A549 (cell line): ENCODE measurements at places on chromosomes 13 and 19.

- DNase-seq = no peak
Observed at GRCh38 chr13:59178344-59178743, 985.4 kb downstream of the DIAPH3 start.

- DNase-seq = no peak
Observed at GRCh38 chr13:23506807-23507291, 63.4 kb upstream of the TNFRSF19 start.

DNA sequence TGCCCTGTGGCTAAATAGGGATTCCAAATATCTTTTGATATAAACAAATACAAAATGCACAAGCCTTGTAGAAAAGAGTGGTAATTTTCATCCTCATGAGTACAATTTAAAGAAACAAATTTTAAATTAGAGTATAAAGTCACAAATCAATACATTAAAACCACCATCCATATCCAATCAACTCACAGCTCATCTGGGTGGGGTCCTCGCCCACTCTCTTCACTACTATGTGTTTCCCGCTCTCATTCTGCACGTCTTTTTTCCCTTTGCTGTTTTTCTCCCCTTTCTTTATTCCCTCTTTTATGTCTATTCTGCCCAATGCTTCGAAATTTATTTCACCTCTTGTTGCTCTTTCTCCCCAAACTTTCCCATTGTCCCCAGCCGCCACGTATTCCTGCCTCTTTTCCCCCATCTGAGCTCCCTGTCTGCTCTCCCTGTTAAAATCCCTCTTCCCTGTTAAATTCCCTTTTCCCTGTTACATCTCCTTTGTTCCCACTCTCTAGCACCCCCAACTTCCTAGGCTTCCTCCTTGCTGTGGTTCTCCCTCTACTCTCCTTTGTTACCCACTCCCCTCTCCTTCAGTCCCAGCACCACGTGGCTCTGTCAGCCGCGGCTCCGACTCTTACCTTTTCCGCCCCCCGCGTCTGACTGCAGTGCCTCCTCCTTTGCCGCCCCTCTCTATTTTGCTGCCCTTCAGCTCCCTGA, 1.3 kb downstream of the ZNF616 start:
- no peak for DNase-seq

GRCh38 chr13:71853725-71854124, 13.3 kb downstream of the DACH1 start:
- DNase-seq = no peak

- DNase-seq = no peak
Observed at GRCh38 chr13:107234319-107235073, 666.6 kb upstream of the ARGLU1 start.

GRCh38 chr19:55460670-55461258, 678 bp downstream of the ISOC2 start:
- peak; percentile 64 for DNase-seq

GRCh38 chr19:45581576-45581975, 3.0 kb downstream of the OPA3 start:
- DNase-seq = peak; percentile 66

DNA sequence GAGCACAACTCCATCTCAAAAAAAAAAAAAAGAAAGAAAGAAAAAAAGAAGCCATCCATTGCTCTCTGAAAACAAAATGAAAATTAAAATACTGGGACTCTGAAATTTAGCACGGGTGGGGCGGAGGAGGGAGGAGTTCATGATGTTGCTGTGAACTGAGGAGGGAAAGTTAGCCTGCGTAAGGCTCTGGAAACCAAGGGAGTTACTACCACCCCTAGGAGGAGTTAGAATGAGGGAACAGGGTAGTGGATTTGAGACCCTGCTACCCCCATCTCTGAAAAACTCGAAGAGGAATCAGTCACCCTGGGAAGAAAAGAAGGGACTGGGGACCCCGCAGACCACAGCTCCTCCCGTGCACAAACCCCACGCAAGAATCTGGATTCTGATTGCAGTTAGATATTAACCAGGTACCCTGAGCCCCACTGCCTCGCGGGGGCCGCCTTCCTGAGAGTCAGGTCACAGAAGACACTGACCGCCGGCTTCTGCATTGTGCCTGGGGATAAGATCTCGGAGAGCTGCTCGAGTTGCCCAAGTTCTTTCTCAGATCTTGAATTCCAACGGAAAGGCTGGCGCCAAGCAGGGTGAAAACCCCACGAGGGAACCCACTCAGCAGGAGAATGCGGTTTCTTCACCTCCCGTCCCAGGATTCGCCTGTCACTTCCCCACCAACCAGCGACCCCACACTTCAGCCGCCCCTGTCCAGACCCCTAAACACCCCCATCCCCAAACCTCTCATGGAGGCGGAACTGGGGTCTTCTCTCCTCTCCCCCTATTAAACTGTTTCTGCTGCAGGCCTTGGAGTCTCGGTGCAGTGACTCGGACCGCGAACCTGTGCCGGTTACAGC, 870 bp downstream of the ZNF442 start:
- DNase-seq = no peak

GRCh38 chr13:30148171-30148754, 159.1 kb downstream of the KATNAL1 start:
- DNase-seq = no peak

DNA sequence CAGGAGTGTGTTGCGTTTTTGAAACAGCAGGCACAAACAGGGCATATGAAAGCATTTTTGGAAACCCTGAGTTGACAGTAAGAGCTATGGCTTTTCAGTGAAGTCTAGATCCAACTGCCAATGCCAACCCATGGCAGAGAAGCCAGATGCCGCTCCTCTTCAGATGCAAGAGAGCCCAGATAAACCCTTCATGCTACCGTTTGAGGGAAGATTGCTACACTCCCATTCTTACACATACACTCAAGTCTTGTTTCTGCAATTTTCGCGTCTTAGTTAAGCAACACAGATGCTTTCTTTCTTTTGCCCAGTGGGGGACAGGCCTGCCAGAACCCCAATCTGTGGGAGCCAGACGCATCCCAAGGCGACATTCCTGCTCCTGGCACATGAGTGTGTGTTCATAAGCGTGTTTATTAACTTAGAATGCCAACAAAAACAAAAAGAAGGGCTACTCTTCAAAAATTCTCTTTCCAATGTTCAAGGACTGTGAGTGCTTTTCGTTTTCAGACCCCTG, 10.4 kb downstream of the BORCS8 start:
- DNase-seq = no peak

DNA sequence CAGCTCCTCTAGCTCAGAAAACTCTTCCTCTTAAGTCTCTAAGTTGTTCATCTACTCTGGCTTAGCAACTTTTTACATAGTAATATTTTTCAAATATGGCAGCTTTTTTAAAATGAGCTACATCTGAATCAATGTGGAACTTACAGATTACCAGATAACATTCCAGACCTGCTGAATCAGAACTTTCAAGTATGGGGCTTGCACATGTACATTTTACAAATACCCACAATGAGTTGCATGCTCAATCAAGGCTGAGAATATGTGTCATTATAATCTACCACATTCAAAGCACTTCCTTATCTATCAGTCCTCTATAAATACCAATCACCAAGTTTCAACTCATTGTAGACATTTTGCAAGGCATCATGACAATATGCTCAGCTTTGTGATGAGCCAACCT, 383.1 kb downstream of the FGF14 start:
- DNase-seq = no peak

DNA sequence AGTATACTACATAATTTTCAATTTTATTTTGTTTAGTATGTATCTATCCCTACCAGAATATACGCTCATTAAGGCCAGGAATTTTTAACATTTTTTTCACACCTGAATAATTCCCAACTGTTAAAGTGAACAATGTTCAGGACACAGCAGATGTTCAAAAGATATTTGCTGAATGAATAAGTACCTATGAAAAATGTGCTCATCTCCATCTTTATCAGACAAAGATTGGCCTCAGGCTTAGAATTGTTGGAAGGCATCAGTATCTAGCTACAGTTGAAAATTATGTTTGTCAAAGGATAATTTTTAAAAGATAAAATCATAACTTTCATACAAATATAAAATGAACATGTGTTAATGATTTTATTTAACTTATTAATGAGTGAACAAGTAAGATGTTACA, 30.9 kb upstream of the SERP2 start:
- DNase-seq = no peak

- DNase-seq = peak; percentile 26
Observed at GRCh38 chr13:48580185-48580803, 47.4 kb upstream of the RCBTB2 start.

- no peak for DNase-seq
Observed at GRCh38 chr19:29855087-29855486, 43.3 kb downstream of the CCNE1 start.

DNA sequence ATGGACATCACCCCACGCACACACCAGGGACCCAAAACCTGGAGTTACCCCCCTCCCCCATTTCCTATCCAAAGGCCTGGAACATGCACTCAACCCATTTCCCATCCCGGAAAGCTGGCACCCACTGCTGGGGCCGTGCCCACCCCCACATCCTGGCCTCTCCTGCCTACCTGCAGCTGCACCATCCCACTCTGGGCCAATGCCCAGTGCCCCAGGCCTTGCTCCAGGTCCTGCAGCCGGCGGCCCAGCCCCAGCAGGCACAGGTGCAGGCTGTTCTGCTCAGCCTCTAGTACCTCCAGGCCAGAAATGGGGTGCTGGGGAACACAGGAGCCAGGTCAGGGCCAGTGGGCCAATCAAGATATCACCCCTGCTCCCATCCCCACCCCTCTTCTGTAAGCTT, 1.7 kb downstream of the SYNE4 start:
- DNase-seq = no peak

GRCh38 chr19:900302-901111, 7.2 kb downstream of the RNU6-9 start:
- DNase-seq = peak; percentile 34

- no peak for DNase-seq
Observed at GRCh38 chr13:88526853-88527215, 855.7 kb downstream of the SLITRK5 start.

DNA sequence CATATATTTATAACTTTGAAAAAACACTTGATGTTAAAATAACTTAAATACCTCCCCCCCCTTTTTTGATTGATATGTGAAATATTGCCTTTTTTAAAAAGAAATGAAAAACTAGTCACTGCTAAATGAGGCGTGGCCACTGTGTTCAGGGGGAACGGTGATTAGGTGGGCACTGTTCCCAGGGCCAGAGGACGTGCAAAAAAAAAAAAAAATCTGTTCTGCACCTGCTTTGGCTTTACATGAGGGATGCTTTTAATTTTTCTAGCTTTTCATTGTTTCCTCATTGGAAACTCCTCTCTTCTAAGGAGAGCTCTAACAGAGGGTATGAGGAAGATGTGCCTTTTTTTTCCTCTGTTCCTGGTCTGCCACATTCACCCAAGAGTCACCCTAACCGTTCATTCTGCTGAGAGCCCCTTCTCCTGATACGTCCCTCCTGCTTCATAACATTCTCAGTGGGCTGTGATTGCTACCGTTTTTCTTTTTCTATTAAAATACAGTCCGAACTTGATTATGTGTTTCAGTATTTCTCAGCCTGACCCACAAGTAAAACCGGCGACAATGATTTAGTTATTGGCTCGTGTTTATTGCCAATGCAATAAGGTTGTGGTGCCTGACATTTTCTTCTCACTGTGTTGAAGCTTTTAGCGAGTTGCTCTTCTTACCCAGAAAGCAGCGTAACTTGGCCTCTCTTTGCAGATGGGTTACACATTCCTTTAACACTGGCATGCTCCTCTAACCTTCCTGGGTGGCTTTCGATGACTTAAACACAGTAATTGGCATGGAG, 64.8 kb upstream of the ZNF536 start:
- DNase-seq = no peak

GRCh38 chr19:39435499-39436349, at the start of gene RPS16:
Gene RPS16, minus strand, starts transcription at chr19:39435949. Its CDS starts 54 bp downstream, at chr19:39435895.
- DNase-seq = peak; percentile 100

DNA sequence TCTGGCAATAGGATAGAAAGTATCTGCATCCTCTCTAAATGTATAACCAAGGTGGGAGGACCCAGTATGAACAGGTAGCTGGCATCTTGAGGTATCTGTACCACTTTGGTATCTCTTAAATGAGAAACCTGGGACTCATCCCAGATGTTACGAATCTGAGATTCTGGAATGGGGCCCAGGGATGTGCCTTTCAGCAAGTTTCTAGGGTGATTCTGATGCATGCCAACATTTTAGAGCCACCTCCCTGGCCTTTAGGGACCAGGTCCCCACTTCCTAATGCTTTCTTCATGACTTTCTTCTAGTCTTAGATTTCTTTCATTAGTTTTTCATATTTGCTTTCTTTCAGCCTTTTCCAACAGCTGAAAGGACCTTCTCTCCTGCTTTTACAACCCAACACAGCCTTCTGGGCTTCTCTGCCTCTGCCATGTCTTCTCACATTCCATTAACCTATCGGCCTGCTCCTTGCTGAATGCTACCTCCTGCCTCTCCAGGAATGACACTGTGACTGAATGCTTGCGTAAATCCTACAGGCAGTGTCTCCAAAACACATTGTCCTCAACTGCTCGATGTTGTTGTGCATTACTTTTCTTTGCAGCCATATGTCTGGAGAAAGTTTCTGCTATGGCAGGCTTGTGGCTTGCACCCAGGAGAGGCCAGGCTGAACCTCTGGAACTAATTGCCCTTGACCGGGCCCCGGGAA, 284.0 kb downstream of the DNAJC15 start:
- no peak for DNase-seq

DNA sequence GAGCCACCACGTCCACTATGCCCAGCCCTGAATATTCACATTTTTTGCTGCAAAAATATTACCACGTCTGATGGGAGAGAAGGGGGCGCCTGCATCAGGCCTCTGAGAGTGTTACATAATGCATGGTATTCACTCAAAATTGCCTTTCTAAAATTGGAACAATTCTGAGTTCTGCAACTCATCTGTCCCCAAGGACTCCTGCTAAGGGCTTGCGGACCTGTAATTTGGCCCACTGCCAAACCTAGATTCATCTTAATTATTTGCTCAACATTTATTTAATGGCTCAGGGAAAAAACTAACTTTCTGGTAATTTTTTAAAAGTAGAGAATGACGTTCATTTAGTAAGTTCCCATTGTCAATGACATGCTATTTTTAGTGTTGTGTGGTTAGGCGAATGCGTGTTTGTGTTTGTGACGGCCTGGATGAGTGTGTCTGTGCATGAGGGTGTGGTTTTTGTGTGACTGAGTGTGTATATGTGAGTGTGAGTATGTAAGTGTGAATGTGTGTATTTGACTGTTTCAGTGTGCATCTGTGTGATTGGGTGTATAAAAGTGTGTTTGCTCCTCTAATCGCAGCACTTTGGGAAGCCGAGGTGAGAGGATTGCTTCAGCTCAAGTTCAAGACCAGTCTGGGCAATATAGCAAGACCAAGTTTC, 8.8 kb downstream of the INAFM1 start:
- DNase-seq = no peak

- DNase-seq = peak; percentile 61
Observed at GRCh38 chr13:110323172-110323891, 16.2 kb downstream of the COL4A2 start.

GRCh38 chr19:6586726-6587092, 4.2 kb downstream of the CD70 start:
- DNase-seq = no peak

GRCh38 chr13:103195762-103196161, 129.5 kb upstream of the SLC10A2 start:
- no peak for DNase-seq

GRCh38 chr19:38445362-38445761, 11.9 kb downstream of the RYR1 start:
- no peak for DNase-seq
